ENCODE measurements at places on chromosomes 12 and 14.

GRCh38 chr12:113528606-113529293 lies 57.1 kb upstream of the LHX5 start:
- H3K36me3 ChIP-seq, result no peaks in the 10 kb centered on the region
- H3K4me3 ChIP-seq, result no peak overlapping the region
- no peak for DNase-seq
- H3K4me1 ChIP-seq, result no peaks in the 10 kb centered on the region
- H3K27me3 ChIP-seq, result peaks cover 19% of the 10 kb centered on the region
- no peak overlapping the region for H3K27ac ChIP-seq

DNA sequence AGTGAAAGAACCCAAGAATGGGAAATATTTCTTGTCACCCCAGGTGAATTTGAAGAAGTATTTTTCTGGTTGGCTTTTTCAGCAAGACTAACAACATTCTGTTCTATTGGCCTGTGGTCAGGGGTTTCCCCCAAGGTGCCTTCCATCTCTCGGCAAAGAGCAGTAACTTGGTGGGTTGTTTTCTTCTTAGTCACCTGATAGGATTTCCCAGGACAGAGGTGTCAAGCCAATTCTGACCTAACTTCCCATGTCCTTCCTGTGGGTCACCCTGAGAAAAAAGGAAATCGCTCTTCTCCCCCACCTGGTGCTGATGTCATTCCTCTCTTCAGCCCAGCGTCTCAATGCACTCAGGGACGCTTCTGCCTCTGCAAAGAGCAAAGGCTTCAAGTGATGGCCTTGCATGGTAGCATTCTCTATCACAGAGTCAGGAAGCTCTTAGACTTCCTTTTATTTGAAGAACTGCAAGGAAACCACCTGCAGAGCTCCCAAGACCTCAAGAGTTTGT lies 16.1 kb upstream of the IFNG start:
- H3K4me1 ChIP-seq, result no peaks in the 10 kb centered on the region
- H3K36me3 ChIP-seq, result no peaks in the 10 kb centered on the region
- no peak for DNase-seq
- H3K4me3 ChIP-seq, result no peak overlapping the region

- H3K27ac ChIP-seq, result no peak overlapping the region
- no peaks in the 10 kb centered on the region for H3K4me1 ChIP-seq
- H3K36me3 ChIP-seq, result no peaks in the 10 kb centered on the region
- no peak for DNase-seq
- no peak overlapping the region for H3K4me3 ChIP-seq
These were observed 18.2 kb downstream of the CINP start for GRCh38 chr14:102344485-102344884.

DNA sequence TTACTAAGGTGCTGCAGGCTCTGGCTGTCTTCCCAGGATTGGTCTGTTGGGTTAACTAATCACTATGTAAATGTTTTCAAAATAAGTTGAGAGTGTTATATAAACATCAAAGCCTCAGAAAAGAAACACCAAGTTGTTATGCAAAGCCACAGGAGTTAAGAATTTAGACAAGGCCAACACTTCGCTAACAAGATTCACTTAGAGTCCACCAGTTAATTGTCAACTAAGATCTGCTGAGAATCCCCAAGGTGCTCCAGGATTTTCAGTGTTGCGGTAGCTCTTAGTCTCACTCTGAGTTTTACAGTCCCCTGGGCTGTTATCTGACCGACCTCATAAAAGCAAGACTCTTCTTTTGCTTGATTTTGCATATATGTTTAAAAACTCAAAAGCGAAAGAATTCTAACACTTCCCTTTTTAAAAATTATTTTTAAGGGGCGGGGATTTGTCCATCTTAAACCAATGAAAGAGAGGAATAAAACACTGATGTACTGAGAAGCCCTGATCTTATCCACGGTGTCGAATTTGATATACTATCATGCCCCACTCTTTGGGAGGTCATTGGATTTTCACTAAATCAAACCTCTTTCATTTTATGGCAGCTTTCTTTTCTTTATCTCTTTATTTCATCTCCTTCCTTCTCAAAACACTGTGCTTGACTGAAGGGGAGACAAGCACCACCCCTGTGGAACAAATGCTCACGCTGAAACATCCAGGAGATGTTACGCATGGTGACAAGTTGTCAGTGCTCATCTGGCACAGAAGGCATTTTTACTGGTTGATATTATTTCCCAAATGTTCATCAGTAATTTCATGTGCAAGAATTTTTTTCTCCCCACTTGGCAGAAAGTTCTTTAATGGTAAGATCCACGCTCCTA lies 7.0 kb downstream of the NIN start:
- no peak for DNase-seq
- H3K27me3 ChIP-seq, result no peaks in the 10 kb centered on the region
- H3K27ac ChIP-seq, result no peak overlapping the region
- H3K36me3 ChIP-seq, result no peaks in the 10 kb centered on the region
- H3K4me3 ChIP-seq, result no peak overlapping the region

- DNase-seq, result peak; percentile 78
- H3K4me1 ChIP-seq, result no peaks in the 10 kb centered on the region
- peak within 1 kb of the TSS; percentile 83 for H3K27ac ChIP-seq
- H3K27me3 ChIP-seq, result no peaks in the 10 kb centered on the region
These were observed at the start of gene KTN1 for GRCh38 chr14:55579724-55580469. KTN1 (plus strand) TSS chr14:55580207; CDS start chr14:55612049, 31,842 bp downstream.

DNA sequence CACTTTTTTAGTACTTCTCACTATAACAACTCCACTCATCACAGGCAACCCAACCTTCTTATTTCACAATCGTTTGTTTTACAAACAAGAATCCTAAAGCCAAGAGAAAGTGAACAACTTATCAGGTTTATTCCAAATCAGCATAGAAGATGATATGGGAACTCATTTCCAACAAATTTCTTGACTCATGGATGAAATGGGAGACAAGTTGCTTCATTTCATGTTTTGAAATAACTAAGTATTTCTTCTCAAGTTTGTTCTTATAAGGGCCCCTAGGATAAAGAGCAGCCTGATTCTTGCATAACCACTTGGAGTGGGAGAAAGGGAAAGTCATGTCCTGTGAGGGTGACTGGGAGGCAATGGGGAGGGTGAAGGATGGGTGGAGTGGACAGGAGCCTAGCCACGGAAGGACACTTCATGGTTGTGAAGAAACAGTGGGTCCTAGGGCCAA lies 168.3 kb downstream of the DUSP6 start:
- H3K36me3 ChIP-seq, result no peaks in the 10 kb centered on the region
- no peaks in the 10 kb centered on the region for H3K27me3 ChIP-seq
- no peaks in the 10 kb centered on the region for H3K4me1 ChIP-seq

DNA sequence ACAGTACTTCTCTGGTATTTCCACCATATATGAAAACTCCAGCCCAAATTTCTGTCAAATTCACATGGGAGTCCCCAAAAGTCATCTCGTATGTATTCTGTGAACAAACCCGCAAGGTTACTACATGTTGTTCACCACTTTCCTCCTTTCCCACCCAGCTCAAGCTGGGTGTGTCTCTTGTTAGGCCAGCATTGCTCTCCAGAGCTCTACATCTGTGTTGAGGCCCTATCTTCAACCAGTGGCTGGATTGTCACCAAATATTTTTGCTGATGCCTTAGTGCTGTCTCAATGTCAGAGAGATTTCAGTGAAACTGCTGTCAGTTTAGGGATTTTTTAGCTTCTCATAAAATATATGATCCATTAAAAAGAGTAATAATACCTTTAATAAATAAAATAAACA lies 230.9 kb downstream of the BTG1 start:
- no peak overlapping the region for H3K27ac ChIP-seq
- no peaks in the 10 kb centered on the region for H3K4me1 ChIP-seq
- no peaks in the 10 kb centered on the region for H3K36me3 ChIP-seq
- no peak for DNase-seq
- no peak overlapping the region for H3K4me3 ChIP-seq

DNA sequence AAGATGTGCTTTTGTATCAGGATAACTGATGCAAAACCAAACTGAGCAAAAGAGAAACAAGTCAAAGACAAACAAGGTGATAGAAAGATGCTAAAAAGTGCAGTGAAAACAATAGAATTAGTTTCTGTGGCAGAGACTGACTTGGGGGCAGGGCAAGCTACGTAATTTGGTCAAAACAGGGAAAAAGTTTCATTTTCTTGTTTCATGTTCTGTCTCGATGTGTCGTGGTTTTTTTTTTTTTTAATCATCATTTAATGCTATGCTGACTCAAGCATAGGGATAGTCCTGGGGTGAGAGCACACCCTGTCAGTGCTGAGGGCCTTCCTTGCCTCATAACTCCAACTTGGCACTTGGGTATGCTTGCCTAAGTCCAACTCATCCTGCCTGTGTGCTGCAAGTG lies 144.1 kb upstream of the PTPRQ start:
- DNase-seq, result no peak
- no peaks in the 10 kb centered on the region for H3K27me3 ChIP-seq
- H3K4me1 ChIP-seq, result no peaks in the 10 kb centered on the region
- H3K27ac ChIP-seq, result no peak overlapping the region

DNA sequence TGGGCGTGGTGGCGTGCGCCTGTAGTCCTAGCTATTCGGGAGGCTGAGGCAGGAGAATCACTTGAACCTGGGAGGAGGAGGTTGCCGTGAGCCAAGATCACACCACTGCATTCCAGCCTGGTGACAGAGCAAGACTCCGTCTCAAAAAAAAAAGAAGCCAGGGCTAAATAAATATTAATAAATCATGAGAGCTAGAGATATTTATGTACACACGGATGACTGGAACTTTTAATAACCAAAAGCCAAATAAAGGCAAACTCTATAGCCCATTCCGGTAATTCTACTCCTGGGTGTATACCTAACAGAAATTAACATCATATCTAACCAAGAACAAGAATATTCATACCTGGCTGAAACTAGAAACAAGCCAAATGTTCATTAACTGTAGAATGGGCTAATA lies 7.7 kb upstream of the TRAFD1 start:
- no peaks in the 10 kb centered on the region for H3K27me3 ChIP-seq
- H3K27ac ChIP-seq, result peak overlapping the region; percentile 57
- no peaks in the 10 kb centered on the region for H3K4me1 ChIP-seq
- no peak for DNase-seq
- H3K36me3 ChIP-seq, result no peaks in the 10 kb centered on the region

DNA sequence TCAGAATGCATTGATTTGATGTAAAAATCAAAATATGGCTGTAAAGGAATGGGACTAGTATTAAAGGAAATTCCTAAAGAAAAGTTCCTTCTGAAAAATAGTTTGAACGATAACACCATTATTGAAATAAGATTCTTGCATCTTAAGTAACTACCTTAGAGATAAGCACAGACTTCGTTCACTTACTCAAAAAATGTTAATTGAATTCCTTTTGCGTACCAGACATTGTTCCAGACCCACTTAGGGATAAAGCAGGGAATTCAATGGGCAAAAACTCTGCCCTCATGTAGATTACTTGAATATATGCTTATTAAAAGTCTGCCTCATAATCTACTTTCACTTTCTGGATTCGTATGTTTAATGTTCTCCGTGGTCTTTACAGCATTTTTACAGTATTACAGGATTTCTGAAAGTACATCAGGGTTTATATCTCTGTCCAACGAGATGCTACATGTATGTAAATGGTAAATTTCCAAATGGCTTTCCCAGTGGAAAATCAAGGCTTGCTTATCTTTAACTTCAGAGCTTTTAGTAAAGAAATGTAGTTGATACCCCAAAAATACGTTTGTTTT lies 213.7 kb downstream of the GXYLT1 start:
- no peak for DNase-seq
- H3K4me3 ChIP-seq, result no peak overlapping the region
- no peak overlapping the region for H3K27ac ChIP-seq
- H3K4me1 ChIP-seq, result no peaks in the 10 kb centered on the region
- no peaks in the 10 kb centered on the region for H3K36me3 ChIP-seq

- H3K27me3 ChIP-seq, result no peaks in the 10 kb centered on the region
- peak overlapping the region; percentile 98 for H3K27ac ChIP-seq
- DNase-seq, result no peak
- H3K36me3 ChIP-seq, result no peaks in the 10 kb centered on the region
These were observed 4.7 kb upstream of the RHOF start for GRCh38 chr12:121797937-121798786.

DNA sequence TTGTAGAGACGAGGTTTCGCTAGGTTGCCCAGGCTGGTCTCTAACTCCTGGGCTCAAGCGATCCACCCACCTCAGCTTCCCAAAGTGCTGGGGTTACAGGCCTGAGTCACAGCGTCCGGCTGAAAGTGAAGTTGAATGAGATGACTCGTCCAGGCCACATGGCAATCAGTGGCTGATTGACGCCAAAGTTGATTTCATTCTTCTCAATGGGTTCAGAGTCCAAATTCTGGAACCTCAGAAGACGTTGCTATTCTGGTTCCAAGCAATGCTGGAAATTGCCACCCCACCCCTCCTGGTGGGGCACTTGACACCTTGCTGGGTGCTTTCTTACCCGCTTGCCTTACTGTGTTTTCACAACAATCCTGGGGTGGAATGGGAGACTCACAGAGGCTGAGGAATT lies 14.9 kb downstream of the ABCB9 start:
- no peak for DNase-seq
- H3K4me1 ChIP-seq, result no peaks in the 10 kb centered on the region
- H3K4me3 ChIP-seq, result no peak overlapping the region
- H3K27me3 ChIP-seq, result no peaks in the 10 kb centered on the region
- no peak overlapping the region for H3K27ac ChIP-seq

GRCh38 chr12:62934799-62935674 lies at the start of gene PPM1H:
PPM1H (minus strand) TSS chr12:62935150; CDS start chr12:62934736, 414 bp downstream.
- no peaks in the 10 kb centered on the region for H3K36me3 ChIP-seq
- no peaks in the 10 kb centered on the region for H3K27me3 ChIP-seq
- peak; percentile 69 for DNase-seq
- H3K4me3 ChIP-seq, result peak within 1 kb of the TSS; percentile 75

DNA sequence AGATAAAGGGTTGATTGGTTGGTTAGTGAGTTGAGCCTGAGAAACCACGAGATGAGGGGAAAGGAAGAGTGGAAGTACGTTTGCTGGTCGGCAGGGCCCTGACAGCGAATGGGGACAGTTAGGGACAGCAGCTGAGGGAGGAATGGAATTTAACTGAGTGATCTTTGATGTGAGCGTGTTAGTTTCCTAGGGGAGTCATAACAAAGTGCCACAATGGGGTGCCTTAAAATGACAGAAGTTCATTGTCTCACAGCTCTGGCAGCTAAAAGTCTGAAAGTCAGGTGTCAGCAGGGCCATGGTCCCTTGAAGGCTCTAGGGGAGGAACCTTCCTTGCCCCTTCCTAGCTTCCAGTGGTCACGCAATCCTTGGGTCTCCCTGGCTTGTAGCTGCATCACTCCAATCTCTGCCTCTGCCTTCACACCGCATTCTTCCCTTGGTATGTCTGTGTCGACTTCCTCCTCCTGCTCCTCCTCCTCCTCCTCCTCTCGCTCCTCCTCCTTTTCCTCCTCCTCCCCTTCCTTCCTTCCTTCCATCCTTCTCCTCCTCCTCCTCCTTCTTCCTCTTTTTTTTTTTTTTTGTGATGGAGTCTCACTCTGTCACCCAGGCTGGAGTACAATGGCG lies 26.0 kb upstream of the RIN3 start:
- no peaks in the 10 kb centered on the region for H3K27me3 ChIP-seq
- DNase-seq, result no peak
- no peak overlapping the region for H3K4me3 ChIP-seq
- no peaks in the 10 kb centered on the region for H3K36me3 ChIP-seq

- H3K27me3 ChIP-seq, result no peaks in the 10 kb centered on the region
- H3K4me3 ChIP-seq, result no peak overlapping the region
- no peak overlapping the region for H3K27ac ChIP-seq
These were observed 311.0 kb upstream of the RGS6 start for GRCh38 chr14:71621276-71621675.

- no peak for DNase-seq
- no peak overlapping the region for H3K27ac ChIP-seq
- H3K4me1 ChIP-seq, result no peaks in the 10 kb centered on the region
- no peak overlapping the region for H3K4me3 ChIP-seq
- no peaks in the 10 kb centered on the region for H3K27me3 ChIP-seq
- H3K36me3 ChIP-seq, result no peaks in the 10 kb centered on the region
These were observed 22.2 kb downstream of the CPSF2 start for GRCh38 chr14:92143962-92144361.

GRCh38 chr12:3931776-3932175 lies 58.6 kb upstream of the PARP11 start:
- H3K4me1 ChIP-seq, result no peaks in the 10 kb centered on the region
- peak; percentile 52 for DNase-seq
- H3K36me3 ChIP-seq, result no peaks in the 10 kb centered on the region
- no peak overlapping the region for H3K4me3 ChIP-seq

Measured in prostate gland (tissue), 2 donors.